ENCODE measurements at places on chromosomes 4 and X. TPM values are rescaled to one million over a fixed set of nuclear protein-coding genes. Genes with fewer than 3 reads are reported as not detected.
A peak's percentile ranks its signal among the peaks of the same experiment; 100 is the strongest.

Gene PCGF3
- 21.5 TPM for total RNA-seq

GRCh38 chr4:7201420-7202305 is 9.3 kb downstream of the SORCS2 start:
- peaks cover 17% of the 10 kb centered on the region for H3K4me1 ChIP-seq
- no peak overlapping the region for H3K27ac ChIP-seq
- H3K27me3 ChIP-seq, result peaks cover 16% of the 10 kb centered on the region
- no peaks in the 10 kb centered on the region for H3K36me3 ChIP-seq

- H3K4me3 ChIP-seq, result no peak overlapping the region
- no peaks in the 10 kb centered on the region for H3K4me1 ChIP-seq
- no peak overlapping the region for H3K27ac ChIP-seq
- H3K36me3 ChIP-seq, result no peaks in the 10 kb centered on the region
These were observed 35.3 kb upstream of the DCX start for GRCh38 chrX:111447298-111447697.

- H3K27me3 ChIP-seq, result no peaks in the 10 kb centered on the region
- no peak overlapping the region for H3K27ac ChIP-seq
These were observed 275.4 kb upstream of the RPS6KA3 start for GRCh38 chrX:20542072-20542471.

GRCh38 chr4:186536285-186536684 is 19.1 kb downstream of the MTNR1A start:
- H3K36me3 ChIP-seq, result no peaks in the 10 kb centered on the region
- peaks cover 5% of the 10 kb centered on the region for H3K27me3 ChIP-seq
- DNase-seq, result no peak
- H3K27ac ChIP-seq, result no peak overlapping the region

DNA sequence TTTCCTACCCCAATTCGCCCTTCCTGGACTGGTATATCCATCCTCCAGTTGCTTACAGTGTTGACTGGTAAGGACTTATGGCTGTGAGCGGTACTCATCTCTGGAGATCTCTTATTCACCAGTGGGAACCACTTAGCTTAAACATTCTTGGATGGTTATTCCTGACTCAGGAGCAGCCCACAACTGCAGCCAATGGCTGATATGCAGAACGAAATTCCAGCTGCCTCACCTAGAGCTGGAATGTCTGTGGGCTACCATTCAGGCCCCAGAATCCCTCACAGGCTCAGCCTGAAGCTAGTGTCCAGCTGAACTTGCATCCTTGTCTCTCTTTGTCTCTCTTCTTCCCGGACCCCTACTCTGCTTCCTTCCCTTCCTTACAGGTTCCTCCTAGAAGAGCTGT is 138.9 kb upstream of the SMIM31 start:
- no peaks in the 10 kb centered on the region for H3K27me3 ChIP-seq
- H3K36me3 ChIP-seq, result no peaks in the 10 kb centered on the region
- no peak overlapping the region for H3K4me3 ChIP-seq
- no peaks in the 10 kb centered on the region for H3K4me1 ChIP-seq
- no peak for DNase-seq

DNA sequence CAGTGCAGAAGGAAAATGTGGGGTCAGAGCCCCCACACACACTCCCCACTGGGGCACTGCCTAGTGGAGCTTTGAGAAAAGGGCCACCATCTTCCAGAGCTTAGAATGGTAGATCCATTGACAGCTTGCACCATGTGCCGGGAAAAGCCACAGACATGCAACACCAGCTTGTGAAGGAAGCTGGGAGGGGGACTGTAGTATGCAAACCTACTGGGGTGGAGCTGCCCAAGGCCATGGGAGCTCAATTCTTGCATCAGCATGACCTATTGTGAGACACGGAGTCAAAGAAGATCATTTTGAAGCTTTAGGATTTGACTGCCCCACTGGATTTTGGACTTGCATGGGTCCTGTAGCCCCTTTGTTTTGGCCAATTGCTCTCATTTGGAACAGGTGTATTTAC is 142.8 kb upstream of the ARHGEF9 start:
- H3K4me1 ChIP-seq, result no peaks in the 10 kb centered on the region
- no peaks in the 10 kb centered on the region for H3K27me3 ChIP-seq
- H3K27ac ChIP-seq, result no peak overlapping the region
- H3K4me3 ChIP-seq, result no peak overlapping the region

DNA sequence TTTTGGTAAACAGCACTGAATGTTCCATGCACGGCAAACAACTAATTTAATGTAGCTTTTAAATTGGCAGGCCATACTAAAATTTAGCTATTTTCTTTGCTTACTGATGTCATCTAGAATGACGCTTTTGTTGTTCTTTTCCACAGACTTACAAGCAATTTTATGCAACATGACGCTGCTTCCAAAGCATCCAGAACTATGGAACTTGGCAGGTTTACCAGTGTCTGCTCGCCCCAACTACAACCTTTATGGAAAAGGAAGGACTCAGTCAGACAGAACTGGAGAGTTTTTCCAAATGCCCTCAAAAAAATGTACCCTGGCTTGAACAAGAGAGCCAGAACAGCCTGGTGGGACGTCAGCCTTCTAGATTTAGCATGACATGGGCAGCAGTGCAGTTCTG is 58.7 kb downstream of the ANOS1 start:
- H3K4me3 ChIP-seq, result no peak overlapping the region
- H3K36me3 ChIP-seq, result no peaks in the 10 kb centered on the region
- DNase-seq, result no peak
- peak overlapping the region; percentile 3 for H3K27ac ChIP-seq

DNA sequence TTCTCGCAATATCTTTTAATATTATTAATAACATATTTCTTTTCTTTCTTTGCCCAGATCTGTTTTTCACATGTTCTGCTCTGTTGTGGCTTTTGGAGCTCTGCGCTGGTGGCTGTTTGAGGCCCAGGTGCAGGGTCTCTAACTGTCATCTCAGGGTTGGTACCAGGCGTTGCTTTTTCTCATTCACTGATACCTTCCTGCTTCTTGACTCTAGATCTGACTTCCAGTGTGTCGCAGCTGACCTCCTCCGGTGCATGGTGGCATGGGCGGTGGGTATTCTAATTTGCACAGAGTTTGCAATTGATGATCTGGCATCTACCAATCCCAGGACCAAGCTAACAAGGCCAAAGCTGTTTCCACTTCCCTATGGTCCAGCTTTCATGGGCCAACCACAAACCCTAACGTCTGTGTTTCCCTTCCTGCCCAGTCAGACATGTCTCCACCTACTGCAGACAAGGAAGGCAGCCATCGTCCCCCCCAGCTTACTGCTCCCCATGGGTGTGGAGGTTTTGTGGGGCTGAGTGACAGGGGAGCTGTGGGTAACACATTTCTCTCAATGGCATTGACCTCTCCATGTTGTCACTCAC is 25.2 kb downstream of the LETM1 start:
- no peaks in the 10 kb centered on the region for H3K4me1 ChIP-seq
- DNase-seq, result no peak

- no peak overlapping the region for H3K27ac ChIP-seq
- no peak for DNase-seq
These were observed 44.1 kb upstream of the SGMS2 start for GRCh38 chr4:107780665-107781064.

DNA sequence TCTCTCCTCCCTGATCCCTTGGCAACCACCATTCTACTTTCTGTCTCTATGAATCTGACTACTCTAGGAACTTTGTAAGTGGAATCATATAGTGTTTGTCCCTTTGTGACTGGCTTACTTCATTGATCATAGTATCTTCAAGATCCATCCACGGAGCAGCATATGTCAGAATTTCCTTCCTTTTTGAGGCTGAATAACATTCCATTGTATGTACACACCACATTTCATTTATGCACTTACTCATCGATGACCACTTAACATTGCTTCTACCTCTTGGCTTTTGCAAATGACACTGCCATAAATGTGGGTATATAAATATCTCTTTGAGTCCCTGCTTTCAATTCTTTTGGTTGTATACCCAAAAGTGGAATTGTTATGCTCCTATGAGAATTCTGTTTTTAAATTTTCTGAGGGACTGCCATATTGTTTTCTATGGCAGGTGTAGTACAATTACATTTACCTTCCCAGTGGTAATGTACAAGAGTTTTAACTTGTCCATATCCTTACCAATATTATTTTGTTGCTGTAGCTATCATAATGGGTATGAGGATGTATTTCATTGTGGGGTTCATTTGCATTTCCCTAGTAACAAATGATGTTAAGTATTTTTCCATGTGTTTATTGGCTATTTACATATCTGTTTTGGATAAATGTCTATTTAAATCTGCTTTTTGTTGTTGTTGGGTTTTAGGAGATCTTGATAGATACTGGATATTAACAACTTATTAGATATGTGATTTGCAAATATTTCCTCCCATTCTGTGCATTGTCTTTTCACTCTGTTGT is 466.1 kb downstream of the C4orf33 start:
- no peak for DNase-seq
- no peaks in the 10 kb centered on the region for H3K36me3 ChIP-seq
- H3K4me3 ChIP-seq, result no peak overlapping the region
- no peak overlapping the region for H3K27ac ChIP-seq
- H3K27me3 ChIP-seq, result no peaks in the 10 kb centered on the region
- no peaks in the 10 kb centered on the region for H3K4me1 ChIP-seq
